ENCODE measurements at places on chromosomes 2 and 18. TPM values are rescaled to one million over a fixed set of nuclear protein-coding genes. Genes with fewer than 3 reads are reported as not detected.

DNA sequence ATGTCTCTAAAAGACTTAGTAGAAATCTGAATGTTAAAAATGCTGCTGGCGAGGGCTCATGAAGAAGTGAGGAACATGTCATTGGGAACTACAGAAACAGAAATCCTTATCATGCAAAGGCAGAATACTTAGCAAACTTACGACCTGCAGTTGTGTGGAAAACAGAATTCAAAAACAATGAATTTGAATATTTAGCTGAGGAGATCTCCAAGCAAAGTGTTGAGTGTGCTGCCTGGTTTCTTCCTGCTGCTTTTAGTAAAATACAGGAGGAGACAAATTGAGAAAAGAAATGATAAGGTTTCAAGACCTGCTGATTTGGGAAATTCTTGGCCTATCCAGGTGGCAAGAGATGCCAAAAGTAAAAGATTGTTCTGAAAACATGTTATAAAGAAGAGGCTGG is 38.5 kb downstream of the METTL4 start:
- H3K36me3 ChIP-seq: peaks cover 20% of the 10 kb centered on the region
- H3K27ac ChIP-seq: no peak overlapping the region
- no peak overlapping the region for H3K4me3 ChIP-seq
- H3K27me3 ChIP-seq: no peaks in the 10 kb centered on the region
- H3K4me1 ChIP-seq: peaks cover 4% of the 10 kb centered on the region

Gene AQP12A
- not detected for total RNA-seq

Gene SGPP2
- 0.11 TPM for total RNA-seq

DNA sequence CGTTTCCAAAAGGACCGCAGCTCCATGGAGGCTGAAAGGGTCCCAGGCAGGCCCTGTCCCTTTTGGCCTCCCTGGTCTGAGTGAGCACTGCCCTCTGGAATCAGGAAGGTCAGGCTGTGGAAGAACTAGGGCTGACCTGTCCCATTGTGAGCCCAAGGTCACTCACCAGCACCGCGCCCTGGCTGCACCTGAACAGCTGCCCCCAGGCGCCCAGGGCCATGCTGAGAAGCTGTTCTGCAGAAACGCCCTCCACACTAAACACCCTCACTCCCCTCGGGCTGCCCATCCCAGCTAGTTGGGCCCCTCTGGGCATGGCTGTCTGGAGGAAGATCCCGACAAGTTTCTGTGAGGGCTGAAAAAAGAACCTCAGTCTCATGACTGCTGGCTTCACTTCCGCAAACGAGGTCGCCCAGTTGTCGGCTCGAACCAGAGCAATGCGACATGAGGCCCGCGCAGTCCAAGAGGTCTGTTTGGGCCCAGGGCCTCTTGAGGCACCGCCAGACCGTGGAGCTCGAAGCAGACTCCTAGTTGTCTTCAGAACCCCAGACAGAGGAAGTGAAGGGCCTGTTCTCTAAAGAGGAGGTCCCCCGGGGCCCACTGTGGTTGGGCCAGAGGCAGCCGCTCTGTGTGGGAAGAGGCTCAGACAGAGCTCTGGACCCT is 64.4 kb downstream of the INPP5D start:
- no peak overlapping the region for H3K27ac ChIP-seq
- no peaks in the 10 kb centered on the region for H3K36me3 ChIP-seq

GRCh38 chr18:77671456-77672167 is 422.0 kb downstream of the GALR1 start:
- peaks cover 3% of the 10 kb centered on the region for H3K27me3 ChIP-seq
- H3K4me1 ChIP-seq: peaks cover 19% of the 10 kb centered on the region
- peak overlapping the region; percentile 10 for H3K4me3 ChIP-seq
- no peak overlapping the region for H3K27ac ChIP-seq

- H3K4me3 ChIP-seq: peak overlapping the region; percentile 63
- no peaks in the 10 kb centered on the region for H3K36me3 ChIP-seq
- peaks cover 3% of the 10 kb centered on the region for H3K4me1 ChIP-seq
- peaks cover 88% of the 10 kb centered on the region for H3K27me3 ChIP-seq
- peak; percentile 87 for DNase-seq
These were observed 13.6 kb upstream of the ANKRD53 start for GRCh38 chr2:70964596-70965386.

Gene CIB4
- not detected for total RNA-seq

DNA sequence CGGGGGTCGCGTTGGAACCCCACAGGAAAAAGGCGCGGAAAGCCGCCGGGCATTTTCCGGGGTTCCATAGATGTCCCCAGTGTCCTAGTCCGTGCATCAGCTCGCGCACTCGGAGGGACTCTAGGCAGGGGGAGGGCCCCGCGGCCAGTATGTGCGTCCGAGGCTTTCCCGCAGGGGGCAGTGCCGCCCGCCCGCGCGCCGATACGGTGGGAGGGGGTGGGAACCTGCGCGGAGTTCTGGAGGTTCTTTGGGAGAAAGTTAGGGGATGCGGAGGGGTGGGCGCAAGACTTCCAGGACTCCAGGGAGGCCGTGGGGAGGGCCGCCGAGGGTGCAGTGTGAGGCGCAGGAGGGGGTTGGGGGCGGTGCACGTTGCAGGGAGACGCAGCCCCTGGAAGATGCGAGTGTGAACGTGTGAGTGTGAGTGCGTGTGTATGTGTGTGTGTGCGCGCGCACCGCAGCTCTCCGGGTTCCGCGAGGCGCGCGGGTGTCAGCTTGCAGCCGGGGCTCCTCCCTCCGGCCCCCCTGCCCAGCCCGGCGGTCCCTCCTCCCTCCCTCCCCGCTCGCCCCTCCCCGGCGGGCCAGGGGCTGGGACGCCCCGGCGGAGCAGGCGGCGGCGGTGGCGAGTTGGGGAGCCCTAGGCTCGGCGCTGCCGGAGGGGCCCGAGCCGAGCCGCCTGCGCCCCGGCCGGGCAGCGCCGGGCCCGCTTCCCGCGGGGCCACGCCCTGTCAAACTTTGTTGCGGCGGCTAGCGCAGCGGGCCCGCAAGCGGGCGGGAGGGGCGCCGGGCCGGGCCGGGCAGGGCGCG is at the start of gene TCF7L1:
Gene TCF7L1 (plus strand): TSS at position 559 of the 804 bp plus-strand sequence. CDS start 293 bp downstream, outside the sequence.
- peaks cover 13% of the 10 kb centered on the region for H3K36me3 ChIP-seq
- peak; percentile 93 for DNase-seq
- peaks cover 3% of the 10 kb centered on the region for H3K27me3 ChIP-seq

DNA sequence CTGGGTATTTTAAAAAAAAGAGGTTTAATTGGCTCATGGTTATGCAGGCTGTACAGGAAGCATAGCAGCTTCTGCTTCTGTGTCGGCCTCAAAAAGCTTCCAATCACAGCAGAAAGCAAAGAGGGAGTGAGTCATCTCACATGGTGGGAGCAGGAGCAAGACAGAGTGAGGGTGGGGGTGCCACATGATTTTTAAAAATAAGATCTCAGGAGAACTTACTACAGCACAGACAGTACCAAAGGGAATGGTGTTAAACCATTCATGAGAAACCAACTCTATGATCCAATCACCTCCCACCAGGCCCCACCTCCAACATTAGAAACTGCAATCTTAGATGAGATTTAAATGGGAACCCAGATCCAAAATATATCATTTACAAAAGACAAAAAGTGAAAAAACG is 14.6 kb downstream of the ZNF519 start:
- H3K36me3 ChIP-seq: peaks cover 28% of the 10 kb centered on the region
- no peak overlapping the region for H3K27ac ChIP-seq
- H3K27me3 ChIP-seq: no peaks in the 10 kb centered on the region
- no peak for DNase-seq
- no peak overlapping the region for H3K4me3 ChIP-seq

DNA sequence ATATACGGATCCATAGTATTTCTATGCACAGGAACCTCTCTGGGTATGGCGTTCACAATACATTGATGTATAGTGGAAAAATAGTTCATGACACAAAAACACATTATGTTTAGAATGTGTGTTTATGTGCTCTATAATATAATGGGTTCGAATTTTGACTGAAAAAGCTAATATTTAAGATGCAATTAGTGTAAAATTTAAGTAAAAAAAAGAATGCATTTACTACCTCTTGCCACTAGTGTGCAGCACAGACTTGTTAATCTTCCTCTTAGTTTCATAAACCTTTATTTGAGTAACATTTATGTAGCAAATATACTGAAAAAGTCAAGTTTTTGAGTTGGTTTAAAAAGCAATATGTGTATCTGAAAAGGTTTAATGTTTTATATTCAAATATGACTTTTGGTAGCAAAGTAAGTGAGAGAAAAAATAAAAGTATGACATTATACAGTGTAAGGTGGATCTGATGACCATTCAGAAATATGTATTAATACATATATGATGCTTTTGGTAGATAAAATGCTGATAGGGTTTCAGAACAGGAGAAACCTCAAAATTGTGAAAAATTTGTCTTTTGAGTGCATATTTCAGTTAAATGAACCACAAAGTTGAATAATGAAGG is 49.4 kb downstream of the CCDC102B start:
- H3K27me3 ChIP-seq: no peaks in the 10 kb centered on the region
- H3K4me3 ChIP-seq: no peak overlapping the region
- no peak for DNase-seq
- no peaks in the 10 kb centered on the region for H3K36me3 ChIP-seq

Gene PAX8
- 0.66 TPM for total RNA-seq

Gene POTEI
- 3.2 TPM for total RNA-seq

Gene FBXO41
- total RNA-seq: 21.5 TPM

Gene SIX3
- 6.6 TPM for total RNA-seq
